ENCODE measurements at places on chromosomes 7 and 10.

GRCh38 chr10:87659571-87660483, at the start of gene PAPSS2:
Gene PAPSS2 (plus strand): TSS chr10:87659878. CDS start chr10:87659982, 104 bp downstream.
- no peak for DNase-seq

- DNase-seq = no peak
These were observed 27.4 kb upstream of the INPP5A start for GRCh38 chr10:132510174-132510611.

DNA sequence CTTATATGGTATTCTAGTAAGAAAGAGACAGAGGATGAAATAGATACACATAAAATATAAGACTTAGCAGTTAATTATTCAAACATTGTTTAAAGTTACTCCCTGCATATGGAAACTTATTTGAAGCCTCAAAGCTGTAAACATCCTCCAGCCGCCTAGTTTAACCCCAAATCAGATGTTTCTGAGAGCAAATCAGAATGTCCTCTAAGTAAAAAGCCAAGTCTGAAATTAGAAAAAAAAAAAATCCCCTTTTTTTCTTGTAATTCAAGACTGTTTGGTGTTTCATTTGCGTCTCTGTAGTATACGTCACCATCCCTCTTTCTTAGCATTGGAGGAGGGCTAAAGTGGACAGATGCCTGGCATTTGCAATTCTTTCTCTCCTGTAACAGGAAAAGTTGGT, 46.4 kb downstream of the TMEM26 start:
- DNase-seq = no peak

GRCh38 chr10:121362026-121362425, 236.2 kb downstream of the FGFR2 start:
- DNase-seq = no peak

DNA sequence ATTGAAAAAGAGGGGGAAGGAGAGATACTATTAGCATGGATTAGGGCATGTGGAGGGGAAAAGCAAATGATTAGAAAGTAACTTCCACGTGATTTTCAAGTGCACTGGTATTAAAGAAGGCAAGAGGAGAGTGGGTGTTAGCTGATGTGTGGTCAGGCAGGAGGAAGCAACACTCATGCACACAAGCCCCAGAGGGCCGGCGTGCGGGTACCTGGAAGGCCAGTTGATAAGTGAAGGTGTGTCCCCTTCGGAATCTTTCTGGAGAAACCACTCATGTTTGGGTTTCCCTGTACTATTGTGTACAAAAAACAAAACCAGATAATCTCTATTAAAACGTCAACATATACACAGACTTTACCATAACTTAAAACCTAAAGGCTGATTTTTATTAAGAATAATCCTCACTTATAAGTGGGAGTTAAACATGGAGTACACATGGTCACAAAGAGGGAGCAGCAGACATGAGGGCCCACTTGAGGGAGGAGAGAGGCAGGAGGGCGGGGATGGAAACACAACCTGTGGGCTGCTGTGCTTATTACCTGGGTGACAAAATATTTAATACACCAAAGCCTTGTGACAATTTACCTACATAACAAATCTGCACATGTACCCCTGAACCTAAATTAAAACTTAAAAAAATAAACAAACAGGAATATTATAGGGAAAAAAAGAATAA, 98.9 kb downstream of the SVIL start:
- DNase-seq = no peak

- DNase-seq = peak; percentile 80
These were observed 56.3 kb downstream of the CACUL1 start for GRCh38 chr10:118698421-118698820.

DNA sequence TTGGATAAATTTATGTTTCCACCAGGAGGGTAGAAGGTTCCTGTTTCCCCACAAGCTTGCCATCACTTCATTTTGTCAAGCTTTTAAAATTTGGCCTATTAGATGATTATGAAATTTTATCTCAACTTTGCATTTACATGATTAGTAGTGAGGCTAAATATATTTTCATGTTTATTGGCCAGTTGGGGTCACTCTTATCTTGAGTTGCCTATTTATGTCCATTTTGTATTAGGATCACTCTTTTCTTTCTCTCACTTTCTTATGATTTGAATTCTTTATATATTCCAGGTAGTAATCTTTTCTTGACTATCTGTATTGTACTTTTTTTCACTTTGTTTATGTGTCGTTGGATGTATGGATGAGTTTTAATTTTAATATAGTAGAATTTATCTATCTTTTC, 218.6 kb upstream of the SLC26A5 start:
- DNase-seq = no peak

- DNase-seq = no peak
These were observed 107.3 kb downstream of the AHR start for GRCh38 chr7:17405786-17406185.

DNA sequence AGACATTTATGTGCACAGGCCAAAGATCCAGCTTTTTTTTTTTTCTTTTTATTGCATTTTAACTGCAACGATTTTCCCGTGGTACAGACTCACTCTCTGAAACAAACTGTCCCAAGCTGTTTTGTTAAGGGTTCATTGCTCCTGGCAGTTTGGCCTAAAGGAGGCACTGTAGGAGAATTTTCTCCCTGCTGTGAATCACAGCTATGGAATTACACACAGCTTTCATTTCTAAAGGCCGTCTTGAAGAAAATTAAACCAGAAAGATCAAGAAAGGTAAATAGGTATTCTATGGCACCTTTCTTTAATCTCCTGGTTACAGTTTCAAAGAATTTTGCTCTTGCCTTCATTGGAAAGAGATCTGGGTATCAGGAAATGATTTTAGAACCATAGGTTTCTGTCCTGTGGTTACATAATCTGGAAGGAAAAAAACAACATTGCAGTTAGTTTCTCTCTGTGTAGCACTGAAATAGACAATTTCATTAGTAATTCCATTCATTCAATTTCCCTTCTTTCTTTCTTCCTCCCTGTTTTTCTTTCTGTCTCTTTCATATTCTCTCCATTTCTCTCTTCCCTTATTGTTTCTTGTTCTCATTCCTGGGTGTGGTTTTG, 51.2 kb downstream of the PDK4 start:
- DNase-seq = no peak

GRCh38 chr7:25792586-25792985, 359.4 kb upstream of the NFE2L3 start:
- DNase-seq = no peak

GRCh38 chr7:1149351-1149794, 10.6 kb downstream of the ZFAND2A start:
- no peak for DNase-seq

- no peak for DNase-seq
These were observed 18.2 kb downstream of the FAM25A start for GRCh38 chr10:87038286-87038717.

DNA sequence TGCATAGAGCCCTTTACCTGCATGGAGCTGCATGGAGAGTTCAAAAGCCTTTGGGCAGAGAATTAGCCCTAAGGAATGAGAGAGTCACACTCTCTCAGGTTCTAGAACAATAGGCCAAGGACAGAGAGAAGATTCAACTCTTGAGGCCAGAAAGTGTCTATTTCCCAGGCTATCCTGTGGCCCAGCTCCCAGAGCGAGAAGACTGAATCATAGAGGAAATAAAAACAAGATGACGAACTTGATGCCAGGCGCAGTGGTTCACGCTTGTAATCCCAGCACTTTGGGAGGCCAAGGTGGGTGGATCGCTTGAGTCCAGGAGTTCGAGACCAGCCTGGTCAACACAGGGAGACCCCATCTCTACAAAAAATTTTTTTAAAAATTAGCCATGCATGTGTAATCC, 18.3 kb upstream of the PODXL start:
- no peak for DNase-seq

- no peak for DNase-seq
These were observed 7.3 kb upstream of the ADAP1 start for GRCh38 chr7:961546-962400.

GRCh38 chr7:74058486-74058885, 25.1 kb upstream of the LIMK1 start:
- DNase-seq = no peak

DNA sequence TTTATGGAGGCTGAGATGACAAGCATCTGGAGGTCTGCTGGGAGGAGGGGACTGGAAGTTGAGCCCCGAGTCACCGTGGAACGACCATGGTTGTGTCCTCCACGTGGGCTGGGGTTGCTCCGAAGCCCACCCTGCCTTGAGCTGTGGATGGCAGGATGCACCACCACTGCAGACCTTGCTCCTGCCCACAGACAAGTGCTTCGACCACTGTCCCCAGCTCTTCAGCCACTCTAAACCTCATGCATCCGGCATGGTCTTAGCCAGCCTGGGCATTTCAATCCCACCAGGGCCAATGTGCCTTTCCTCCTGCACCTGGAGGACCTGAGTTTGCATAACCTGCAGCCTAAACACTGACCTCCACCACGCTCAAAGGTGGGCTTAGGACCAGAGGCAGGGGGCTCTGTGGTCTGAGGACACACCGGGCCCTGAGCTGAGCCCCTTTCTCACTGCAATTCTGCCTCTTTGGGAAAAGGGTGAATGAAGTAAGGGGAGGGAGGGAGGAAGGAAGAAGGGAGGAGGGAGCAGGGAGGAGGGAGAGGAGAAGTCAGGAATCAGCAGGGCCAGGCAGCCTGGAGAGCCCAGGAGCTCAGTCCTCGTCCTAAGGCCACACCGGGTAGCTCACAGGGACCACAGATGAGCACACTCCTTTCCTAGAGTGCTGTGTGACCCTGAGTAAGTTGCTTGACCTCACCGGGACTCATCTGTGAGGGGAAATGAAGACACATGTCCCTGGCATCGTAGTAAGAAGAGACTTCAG, 44.8 kb upstream of the DNAAF5 start:
- DNase-seq = no peak

DNA sequence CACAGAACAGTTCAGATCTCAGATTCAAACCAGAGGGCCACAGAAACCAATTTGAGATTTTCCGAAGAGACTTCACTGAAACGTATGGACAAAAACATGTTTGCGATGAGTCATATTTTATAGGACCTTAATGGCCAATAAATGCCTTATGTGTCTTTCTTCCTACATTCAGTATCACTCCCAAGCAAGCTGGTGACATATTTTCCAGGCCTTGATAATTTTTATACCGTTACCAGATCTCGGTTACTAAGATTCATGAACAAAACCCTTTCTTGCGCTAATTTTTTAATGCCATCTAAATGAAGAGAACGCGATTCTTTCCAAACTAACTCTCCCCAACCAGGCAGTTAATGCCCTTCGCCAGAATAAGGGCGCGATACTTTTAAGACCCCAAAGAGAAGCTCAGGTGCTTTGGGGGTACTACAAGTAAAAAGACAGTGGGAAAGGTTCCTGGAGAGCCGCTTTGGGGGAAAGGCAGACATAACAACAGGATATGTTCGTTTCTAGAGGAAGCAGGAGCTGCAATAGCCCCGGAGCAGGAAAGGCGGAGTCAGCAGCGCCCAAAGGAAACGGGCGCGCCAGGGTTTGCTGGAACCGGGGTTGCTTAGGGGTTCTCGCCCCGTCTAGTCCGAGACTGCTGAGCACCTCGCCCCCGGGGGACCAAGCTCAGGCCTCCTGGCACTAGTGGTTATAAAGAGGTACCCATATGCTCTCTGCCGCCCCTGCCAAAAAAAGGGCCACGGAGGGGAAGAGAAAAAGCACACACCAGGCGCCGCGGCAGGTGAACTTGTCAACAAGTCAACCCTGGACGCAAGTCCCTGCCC, 884 bp downstream of the ICA1 start:
- DNase-seq = no peak

DNA sequence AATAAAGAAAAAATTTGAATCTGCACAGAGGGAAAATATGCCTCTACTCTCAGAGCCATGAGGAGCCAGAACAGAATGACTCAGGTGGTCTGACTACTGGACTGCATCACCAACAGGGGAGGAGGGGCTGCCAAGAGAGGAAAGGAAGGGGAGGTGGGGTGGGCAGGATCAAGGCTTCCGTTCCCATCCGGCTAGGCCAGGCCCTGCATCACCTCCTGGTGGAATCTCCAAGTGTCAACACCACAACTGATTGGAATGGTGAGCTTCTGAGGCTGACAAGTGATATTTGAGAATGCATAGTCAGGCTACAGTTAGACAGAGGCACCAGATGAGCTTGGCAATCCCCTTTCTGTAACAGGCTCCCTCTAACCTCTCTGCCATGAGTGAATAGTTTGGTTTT, 10.4 kb upstream of the GPR26 start:
- DNase-seq = no peak

- no peak for DNase-seq
These were observed 42.9 kb downstream of the SH3PXD2A start for GRCh38 chr10:103812432-103812831.

DNA sequence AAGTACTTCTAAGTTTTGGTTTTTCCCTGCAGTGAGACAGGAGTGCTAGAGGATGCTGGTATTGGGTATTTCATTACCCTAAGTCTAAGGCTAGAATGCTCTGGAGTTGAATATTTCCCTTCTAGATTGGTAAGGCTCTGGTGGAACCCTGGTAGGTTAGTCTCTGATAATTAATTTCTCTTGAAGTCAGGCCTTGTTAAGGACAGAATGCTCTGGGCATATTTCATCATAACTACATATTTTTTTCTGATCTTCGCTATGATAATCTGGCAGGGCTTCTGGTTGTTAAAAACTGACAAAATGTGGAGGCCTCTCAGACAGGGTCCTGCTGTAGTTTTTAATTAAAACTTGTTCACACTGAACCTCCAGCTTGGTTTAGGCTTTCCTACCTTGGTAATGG, 83.8 kb downstream of the CDK13 start:
- no peak for DNase-seq

GRCh38 chr7:80515298-80515697, 3.4 kb upstream of the GNAT3 start:
- no peak for DNase-seq

- DNase-seq = peak; percentile 77
These were observed 40.5 kb downstream of the NRBF2 start for GRCh38 chr10:63173468-63174232.

DNA sequence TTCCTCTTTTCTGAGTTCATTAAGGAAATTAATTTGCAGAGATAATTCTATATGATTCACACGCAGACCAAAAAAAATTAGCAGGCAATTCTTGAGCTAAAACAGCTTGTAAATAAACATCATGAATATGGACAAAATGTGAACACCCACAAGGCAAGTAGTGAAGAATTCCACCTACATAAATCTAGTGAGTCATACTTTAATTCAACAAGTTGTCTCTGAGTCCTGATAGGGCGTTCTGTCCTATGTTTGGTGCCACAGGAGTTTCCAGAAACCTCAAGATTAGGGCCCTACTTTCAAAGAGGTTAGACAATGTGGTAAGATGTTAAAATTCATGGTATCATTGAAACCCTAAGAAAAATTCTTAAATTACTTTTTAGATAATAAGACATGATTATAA, 122.3 kb downstream of the SGMS1 start:
- DNase-seq = no peak

DNA sequence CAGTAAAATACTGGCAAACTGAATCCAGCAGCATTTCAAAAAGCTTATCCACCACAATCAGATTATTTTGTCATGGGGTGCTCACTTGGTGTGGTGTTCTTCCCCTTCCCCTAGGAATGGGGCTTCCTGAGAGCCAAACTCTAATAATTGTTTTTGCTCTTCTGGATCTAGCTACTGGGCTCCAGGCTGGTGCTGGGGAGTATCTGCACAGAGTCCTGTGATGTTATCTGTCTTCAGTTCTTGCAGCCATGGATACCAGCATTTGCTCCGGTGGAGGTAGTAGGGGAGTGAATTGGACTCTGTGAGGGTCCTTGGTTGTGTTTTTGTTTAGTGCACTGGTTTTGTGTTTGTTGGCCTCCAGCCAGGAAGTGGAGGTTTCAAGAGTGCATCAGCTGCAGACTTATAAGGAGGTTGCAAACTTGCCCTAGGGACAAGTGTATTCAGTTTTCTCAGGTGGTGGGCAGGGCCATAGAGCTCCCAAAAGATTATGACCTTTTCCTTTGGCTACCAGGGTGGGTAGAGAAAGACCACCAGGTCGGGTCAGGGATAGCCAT, 308.5 kb upstream of the MAGI2 start:
- no peak for DNase-seq

GRCh38 chr10:81978238-81978637, 103.2 kb downstream of the NRG3 start:
- no peak for DNase-seq

- DNase-seq = no peak
These were observed 167.2 kb downstream of the EVX1 start for GRCh38 chr7:27409776-27410175.

Measured in GM12878 (cell line).